Astrocyte (in vitro differentiated cells and primary cell): ENCODE measurements at places on chromosomes 2 and 18.

DNA sequence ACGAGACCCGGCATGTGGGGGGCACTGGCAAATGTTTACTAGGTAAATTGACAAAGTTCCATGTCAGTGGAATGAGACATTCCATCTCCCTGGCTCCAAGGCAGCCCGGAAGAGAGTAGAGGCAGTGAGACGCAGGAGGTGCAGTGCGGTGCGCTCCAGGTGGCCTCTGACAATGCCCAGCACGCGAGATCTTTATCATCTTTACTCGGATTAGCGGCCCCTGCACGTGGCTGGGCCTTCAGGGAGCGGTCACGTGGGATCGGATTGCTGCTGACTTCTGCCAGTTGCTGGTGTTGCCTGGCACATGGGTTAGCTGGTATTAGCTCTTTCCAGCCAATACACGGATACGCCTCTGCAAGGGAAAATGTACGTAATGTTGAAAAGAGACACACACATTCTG lies 151.2 kb upstream of the ALKAL2 start:
- DNase-seq: no peak

DNA sequence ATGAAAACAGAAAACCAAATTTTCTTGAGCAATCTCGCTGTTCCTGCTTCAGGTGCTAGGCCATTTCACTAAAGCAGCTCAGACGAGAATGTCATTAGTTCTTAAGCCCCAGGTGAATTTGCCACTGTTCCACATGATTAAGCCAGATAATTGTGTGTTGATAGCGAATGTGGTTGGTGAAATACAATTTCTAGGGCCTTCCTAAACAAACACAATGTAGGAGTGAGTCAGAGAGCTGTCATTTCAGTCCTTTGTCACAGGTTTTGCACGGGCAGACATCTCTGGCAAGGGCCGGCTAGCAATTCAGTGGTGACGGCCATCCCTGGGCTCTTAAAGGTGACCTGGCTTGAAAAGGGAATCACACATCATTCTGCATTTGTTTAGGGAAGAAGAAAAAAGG lies 170.7 kb downstream of the TMEM182 start:
- no peak for DNase-seq

DNA sequence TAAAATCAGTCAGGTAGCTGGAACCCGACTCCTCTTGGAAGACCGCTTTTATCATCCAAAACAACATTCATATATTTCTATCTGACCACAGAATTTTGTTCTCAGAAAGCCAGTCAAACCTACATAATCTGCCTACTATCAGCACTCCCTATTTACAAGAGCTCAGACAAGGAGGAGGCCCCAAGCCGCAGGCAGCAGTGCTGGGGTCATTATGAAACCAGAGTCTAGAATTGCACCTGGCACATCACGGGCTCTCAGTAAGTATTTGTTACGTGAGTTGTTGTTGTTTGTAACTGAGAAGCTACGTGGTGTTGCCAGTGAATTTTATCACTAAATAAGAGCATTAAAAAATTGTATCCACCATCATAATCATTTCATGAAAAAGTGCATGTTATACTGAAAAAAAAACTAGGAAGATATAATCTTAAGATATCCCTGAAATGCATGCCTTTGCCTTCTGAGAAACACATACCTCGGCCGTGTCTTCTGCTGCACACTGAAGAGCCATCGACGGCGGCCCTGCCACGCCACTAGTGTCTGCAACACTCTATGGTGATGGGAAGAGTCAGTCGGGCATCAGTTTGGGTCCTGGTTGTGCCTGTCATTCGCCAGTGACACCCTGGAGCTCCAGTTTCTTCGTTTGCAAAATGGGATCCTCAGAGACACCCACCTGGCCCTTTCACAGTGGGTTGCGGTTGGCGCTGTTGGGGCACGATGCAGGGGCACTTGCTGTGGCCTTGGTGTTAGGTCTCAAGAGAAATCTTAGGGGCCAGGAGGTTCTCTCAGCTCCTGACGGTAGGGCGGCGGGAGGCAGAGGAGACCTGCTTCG lies 505.9 kb downstream of the EIPR1 start:
- DNase-seq: no peak

GRCh38 chr18:22483407-22483806 lies 65.7 kb upstream of the CTAGE1 start:
- no peak for DNase-seq

DNA sequence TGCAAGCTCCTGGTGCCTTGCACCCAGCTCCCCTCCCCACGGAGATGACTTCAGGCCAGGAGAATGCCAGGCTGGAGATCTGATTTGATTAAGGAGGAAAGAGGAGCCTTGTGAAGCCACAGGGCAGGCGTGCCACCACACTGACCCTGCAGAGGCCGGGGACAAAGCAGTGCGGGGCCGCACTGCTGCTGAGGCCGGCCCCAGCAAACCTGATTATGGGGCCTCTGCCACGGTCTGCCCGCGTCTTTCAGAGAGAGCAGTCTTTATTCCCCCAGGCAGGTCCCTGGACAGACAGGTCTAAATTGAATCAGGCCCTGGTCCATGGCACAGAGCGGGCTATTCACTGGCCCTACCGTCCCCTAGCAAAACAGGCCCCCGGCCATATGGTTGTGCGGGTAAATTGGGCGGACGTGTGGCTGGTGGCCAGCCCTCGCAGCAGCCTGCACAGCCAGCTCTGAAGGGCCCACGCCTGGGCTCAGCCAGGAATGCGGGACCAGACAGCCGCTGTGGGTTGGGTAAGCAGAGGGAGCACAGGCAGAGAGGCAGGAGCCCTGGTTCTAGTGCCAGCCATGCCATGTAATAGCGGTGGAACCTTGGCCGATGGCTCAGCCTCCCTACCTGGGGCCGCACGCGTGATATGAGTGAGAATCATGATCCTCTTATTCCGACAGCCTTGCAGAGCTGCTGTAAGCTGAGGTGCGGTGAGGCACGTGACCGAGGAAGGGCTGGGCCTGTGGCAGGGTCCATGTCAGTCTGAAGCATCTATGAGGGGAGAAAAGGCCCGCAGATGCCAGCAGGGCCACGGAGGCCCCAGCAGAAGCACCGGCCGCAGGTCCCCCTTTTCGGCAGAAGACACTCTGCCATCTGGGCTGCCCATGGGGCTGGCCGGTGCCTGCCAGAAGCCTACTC lies 97.3 kb upstream of the MYCN start:
- no peak for DNase-seq

DNA sequence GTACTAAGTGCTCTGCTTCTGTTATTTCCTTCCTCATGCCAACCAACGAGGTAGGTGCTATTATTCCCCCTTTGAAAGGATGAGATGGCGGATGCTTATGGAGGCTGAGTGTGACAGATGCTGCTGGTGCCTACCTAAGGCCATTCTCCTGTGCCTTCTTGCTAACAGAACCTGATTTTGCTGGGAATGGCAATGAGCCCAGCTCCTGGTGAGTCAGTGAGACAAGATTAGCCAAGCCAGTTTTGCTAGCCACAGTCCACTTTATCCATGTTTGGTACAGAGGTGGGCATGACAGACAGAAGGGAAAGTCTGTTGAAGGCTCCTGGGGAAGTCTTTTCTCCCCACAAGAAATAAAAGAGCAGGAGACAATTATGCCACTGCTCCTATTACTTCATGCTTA lies 43.7 kb upstream of the TMEM163 start:
- peak; percentile 47 for DNase-seq

- DNase-seq: no peak
Measured at GRCh38 chr2:108969856-108970255, 19.2 kb downstream of the EDAR start.

DNA sequence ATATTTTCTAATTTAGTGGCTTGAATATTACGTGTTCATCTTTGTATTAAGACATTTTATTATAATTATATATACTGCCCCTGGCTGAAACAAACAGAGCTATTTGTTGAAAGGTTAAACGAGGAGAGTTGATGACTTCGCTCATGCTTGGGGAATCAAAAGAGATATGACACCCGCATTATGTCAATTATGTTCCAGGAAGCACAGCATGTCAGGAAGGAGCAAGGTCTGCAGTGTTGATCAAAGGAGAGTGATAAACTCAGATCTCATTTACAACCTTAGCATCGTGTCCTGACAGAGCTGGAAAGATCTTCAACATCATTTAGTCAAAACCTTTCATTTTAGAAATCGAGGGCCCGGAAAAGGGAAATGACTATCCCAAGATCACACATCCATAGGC lies 510.1 kb downstream of the TDRD15 start:
- no peak for DNase-seq

- no peak for DNase-seq
Measured at GRCh38 chr2:64442277-64442676, 11.7 kb upstream of the LGALSL start.

- no peak for DNase-seq
Measured at GRCh38 chr2:18637196-18637595, 47.8 kb upstream of the NT5C1B start.

DNA sequence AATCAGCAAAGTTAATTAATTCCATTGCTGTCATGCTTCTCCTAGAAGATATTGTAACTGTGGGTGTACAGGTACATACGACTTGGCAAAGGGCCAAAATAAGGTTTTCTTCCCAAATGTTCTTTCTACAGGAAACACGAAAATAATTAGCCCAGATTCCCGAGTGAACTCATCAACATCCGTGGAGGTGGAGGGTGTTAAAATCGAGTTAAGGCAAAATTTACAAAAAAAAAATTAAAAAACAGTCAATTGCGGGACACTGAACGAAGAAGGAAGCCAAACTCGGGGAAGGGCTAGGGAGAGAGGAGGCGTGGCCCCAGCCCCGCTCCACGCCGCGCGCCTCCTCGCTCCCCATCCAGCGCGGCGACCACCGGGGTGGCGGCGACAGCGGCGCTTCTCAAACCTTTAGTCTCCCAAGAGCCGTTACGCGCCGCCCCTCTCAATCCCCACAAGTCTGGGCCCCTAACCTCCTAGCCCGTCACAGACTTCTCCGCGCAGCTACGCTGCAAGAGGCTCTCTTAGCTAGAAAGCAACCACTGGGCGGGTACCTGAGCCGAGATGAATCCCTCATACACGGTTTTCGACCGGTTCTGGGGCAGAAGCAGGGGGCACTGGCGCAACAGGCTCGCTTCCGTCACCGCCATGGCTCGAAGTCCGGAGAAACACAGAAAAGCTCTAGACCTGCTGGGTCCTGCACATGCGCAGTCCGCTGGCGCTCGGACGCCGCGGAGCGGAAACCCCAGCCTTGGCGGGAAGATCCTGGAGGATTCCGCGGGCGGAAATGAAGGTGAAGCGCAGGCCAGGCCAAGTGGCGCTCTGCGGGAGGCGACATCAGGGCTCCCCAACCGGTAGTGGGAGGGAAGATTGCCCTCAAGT lies at the start of gene FANCL:
Gene FANCL (minus strand): TSS at position 656 of the 876 bp plus-strand sequence. CDS start 12 bp downstream, at position 644.
- peak; percentile 57 for DNase-seq

GRCh38 chr2:206336861-206337260 lies 62.4 kb downstream of the ZDBF2 start:
- no peak for DNase-seq

- no peak for DNase-seq
Measured at GRCh38 chr2:96521219-96521618, 15.3 kb upstream of the ARID5A start.

- peak; percentile 94 for DNase-seq
Measured at GRCh38 chr2:104853534-104854497, at the start of gene POU3F3. TSS of gene POU3F3 (plus strand) at chr2:104854115. CDS start at chr2:104855511, 1,396 bp downstream.

GRCh38 chr2:130371723-130372054 lies 15.8 kb downstream of the PTPN18 start:
- peak; percentile 29 for DNase-seq

GRCh38 chr2:1854729-1855547 lies 110.6 kb upstream of the PXDN start:
- peak; percentile 50 for DNase-seq

GRCh38 chr2:234588054-234588430 lies 91.2 kb upstream of the ARL4C start:
- peak; percentile 83 for DNase-seq

GRCh38 chr2:101419096-101419663 lies 31.9 kb upstream of the CREG2 start:
- peak; percentile 33 for DNase-seq

DNA sequence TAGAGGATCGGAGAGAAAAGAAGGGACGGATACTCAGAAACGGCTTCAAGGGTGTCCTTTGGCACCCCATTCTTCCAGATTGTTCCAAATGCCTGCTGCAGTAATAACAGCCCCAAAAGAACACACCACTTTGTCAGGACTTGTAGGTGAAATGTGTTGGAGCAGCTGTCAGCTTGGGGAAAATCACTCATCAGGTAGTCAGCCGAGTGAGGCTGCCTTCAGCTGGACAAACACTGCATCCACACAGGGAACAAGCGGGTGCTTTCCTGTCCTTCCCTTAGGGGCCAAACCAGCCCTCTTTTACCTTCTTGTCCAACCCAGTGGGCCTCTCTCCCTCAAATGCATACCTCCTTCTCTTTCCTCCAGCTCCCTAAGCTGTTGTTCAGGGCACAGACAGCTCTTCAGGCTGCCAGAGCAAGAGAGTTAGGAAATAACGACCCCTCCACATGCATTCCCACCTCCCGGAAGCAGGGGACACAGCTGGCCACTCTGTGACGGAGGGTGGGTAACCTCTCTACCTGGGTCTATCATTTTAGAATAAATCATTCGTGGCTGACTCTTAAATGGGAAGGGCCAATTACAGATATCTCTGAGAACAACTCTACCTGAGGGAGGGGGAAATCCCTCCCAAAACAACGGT lies 48.1 kb downstream of the BCL11A start:
- no peak for DNase-seq

DNA sequence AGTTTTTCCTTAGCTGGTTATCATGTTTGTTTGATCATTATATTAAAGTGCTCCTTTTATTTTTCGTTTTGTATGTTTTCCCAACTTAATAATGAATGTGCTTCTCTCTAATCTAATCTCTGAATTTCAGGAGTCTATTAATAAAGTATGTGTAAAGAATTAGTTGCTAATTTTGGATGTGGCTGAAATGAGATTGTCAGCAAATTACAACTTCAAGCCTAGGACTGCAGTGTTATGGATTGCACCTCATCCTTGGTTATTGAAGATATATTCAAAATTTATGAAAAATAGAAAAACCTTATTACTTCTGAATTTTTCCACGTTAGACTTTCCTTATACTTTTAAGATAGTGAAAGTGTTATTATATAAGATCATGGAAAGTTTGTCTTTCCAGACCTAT lies 227.7 kb downstream of the NEDD4L start:
- DNase-seq: no peak

- DNase-seq: peak; percentile 81
Measured at GRCh38 chr2:55155764-55156281, 76.3 kb downstream of the CLHC1 start.
